ENCODE measurements at places on chromosomes 2 and 18. TPM values are rescaled to one million over a fixed set of nuclear protein-coding genes. Genes with fewer than 3 reads are reported as not detected.

Gene DPYSL5
- not detected for total RNA-seq

Gene LRRTM4
- total RNA-seq = not detected

Gene RAB17
- total RNA-seq = not detected

Gene LYPD6
- not detected for total RNA-seq

Gene PROM2
- total RNA-seq = 0.48 TPM

Gene SRD5A2
- total RNA-seq = not detected

Gene SLC16A14
- 1.1 TPM for total RNA-seq

Gene B3GNT7
- not detected for total RNA-seq

Gene ALPG
- total RNA-seq = not detected

Gene SLC35F5
- 21.7 TPM for total RNA-seq

Gene ZSWIM2
- total RNA-seq = not detected

Gene RASGRP3
- total RNA-seq = 1.9 TPM

Gene XIRP2
- not detected for total RNA-seq

Gene CRYBA2
- total RNA-seq = not detected

Gene IL1F10
- total RNA-seq = not detected

Gene DNER
- total RNA-seq = not detected

Gene TOGARAM2
- 9.6 TPM for total RNA-seq

Gene CCL20
- total RNA-seq = 74.7 TPM

Gene EPB41L3
- 0.77 TPM for total RNA-seq

Gene VIL1
- not detected for total RNA-seq

Measured in activated CD4-positive, alpha-beta memory T cell treated with anti-CD3 and anti-CD28 coated beads for 36 hours (primary cell).